ENCODE measurements at places on chromosomes 1 and 21. TPM values are rescaled to one million over a fixed set of nuclear protein-coding genes. Genes with fewer than 3 reads are reported as not detected.

DNA sequence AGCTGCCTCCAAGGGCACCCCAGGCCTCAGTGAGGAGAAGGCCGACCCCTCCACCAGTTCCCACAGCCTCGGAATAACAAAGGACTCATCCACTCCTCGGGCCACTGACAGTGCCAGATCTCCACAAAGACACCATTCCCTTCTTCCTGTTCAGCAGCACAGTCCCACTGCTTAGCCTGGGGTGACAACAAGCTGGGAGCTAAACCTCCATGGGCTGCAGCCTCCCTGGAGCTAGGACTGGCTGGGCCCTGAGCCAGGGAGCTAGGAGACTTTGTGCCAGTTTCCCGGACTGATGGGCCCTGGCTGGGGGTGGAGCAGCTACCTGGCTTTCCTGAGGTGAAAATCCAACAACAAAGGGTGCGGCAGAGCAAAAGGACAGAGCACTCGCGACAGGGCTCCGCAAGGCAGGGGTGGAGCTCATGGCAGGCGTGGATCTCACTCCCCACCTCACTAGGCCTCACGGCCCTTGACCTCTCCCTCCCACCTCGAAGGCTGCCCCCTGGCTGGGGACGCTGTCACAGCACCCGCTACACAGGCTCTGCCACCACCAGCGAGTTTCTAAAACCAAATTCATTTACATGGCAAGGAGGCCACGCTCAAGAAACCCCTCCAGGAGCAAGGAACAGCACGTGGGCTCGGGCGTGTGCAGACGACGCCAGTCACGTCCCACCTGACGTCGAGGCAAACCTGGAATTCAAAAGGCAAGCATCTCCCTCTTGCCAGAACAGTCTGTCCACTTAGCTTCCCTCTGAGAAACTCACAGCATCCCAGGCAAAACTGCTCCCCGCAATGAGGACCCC, 13.8 kb downstream of the SLC35E2B start:
- H3K4me1 ChIP-seq, result peaks cover 9% of the 10 kb centered on the region
- H3K36me3 ChIP-seq, result no peaks in the 10 kb centered on the region
- no peak overlapping the region for H3K4me3 ChIP-seq
- DNase-seq, result no peak
- H3K27me3 ChIP-seq, result no peaks in the 10 kb centered on the region
- H3K27ac ChIP-seq, result peak overlapping the region; percentile 51

- DNase-seq, result no peak
- H3K36me3 ChIP-seq, result no peaks in the 10 kb centered on the region
- H3K4me3 ChIP-seq, result no peak overlapping the region
- no peak overlapping the region for H3K27ac ChIP-seq
- no peaks in the 10 kb centered on the region for H3K27me3 ChIP-seq
- H3K4me1 ChIP-seq, result no peaks in the 10 kb centered on the region
These were observed 62.5 kb downstream of the WDR64 start for GRCh38 chr1:241714321-241715218.

DNA sequence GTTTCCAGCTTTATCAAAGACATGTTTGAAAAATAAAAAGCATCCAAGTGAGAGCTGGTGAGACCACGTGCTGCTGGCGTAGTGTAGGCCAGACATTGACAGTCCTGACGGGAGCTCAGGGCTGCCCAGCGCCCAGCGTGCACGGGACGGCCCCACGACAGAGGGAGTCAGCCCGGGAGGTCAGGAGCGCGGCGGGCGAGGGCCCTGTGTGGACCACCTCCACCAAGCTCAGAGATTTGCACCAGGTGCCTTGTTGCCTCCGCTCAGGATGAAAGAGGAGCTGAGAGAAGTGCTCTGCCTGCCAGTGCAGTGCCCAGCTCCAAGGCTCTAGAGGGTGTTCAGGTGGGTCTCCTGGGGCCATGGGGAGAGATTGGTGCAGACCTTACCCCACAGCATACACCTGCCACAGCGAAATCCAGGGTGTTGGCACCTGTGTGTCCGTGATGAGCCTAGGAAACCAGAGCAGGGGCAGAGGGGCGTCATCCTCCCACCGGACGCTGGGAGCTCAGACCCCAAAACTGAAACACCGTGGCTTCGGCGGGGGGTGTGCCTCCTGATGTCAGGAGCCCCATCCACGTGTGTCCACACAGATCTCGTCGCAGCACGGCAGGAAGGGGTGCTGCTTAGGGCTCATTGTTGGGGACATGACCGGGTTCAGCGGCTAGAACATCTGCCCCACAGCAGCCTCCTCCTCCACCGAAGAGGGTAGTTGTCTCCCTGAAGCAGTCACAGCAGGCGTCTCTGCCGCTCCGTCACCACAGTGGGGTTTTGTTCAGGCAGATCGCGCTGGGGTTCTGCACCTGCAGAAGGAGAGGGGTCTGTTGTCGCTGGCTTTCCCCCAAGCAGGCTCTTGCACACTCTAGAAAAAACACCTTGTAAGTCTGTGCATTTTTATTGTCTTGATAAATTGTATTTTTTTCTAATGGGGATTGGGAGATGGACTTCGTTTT, 64.2 kb downstream of the POFUT2 start:
- H3K27me3 ChIP-seq, result no peaks in the 10 kb centered on the region
- H3K4me1 ChIP-seq, result no peaks in the 10 kb centered on the region
- H3K27ac ChIP-seq, result no peak overlapping the region
- no peak overlapping the region for H3K4me3 ChIP-seq
- DNase-seq, result no peak

GRCh38 chr1:203215573-203215972, 13.9 kb downstream of the CHIT1 start:
- peaks cover 5% of the 10 kb centered on the region for H3K4me1 ChIP-seq
- H3K27ac ChIP-seq, result no peak overlapping the region
- no peaks in the 10 kb centered on the region for H3K36me3 ChIP-seq

DNA sequence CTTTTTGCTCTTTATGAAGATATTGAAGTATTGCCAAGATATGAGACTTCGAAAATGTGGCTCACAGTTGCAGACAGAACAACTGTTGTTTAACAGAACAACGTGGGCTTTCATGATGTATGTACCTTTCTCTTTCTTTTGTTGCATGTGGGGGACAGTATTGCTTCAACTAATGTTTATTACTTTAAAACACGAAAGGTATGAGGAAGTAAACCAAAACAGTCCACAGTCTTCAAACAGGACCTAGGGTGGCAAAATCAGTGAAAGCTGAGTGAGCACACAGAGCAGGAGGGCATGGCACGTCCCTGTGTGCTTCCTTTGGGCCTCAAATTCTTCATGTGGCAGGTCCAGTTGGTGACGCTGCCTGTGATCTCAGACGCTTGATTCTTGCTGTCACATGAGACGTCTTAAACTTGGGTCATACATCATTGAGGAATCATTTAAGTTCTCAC, 7.8 kb upstream of the CHAF1B start:
- no peak overlapping the region for H3K27ac ChIP-seq
- H3K4me1 ChIP-seq, result no peaks in the 10 kb centered on the region
- H3K36me3 ChIP-seq, result peaks cover 26% of the 10 kb centered on the region

DNA sequence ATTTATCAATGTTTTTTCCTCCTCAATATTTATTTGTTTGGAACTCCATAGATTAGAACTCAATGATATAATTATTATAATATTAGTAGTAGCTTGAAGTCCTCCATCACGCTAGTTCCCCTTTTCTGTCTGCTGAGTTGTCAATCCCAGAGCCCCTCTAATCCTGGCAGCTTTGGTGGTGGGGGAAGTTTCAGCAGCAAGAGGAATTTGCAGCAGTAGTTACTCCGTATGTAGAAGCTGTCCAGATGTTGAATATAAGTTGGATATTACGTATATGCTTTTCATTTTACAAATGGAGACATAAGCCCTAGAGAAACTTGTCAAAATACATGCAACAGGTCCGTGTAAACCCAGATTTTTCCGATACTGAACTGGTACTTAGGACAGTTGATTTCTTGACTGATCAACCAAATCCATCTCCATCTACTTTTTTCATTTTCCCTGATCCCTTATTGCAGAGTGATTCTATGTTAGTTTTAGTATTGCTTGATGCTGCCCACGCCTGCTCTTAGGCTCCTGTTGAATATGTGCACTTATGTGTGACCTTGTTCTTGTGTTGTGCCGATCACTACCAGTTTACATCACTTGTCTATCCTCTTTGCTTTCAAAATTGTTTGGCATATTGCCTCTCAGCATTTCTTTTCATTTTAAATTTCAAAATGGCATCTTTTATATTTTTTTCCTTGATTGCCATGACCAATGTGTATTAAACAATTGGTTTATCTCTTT, 28.1 kb downstream of the SMAP2 start:
- no peaks in the 10 kb centered on the region for H3K4me1 ChIP-seq
- no peak for DNase-seq
- no peaks in the 10 kb centered on the region for H3K27me3 ChIP-seq
- H3K36me3 ChIP-seq, result no peaks in the 10 kb centered on the region

DNA sequence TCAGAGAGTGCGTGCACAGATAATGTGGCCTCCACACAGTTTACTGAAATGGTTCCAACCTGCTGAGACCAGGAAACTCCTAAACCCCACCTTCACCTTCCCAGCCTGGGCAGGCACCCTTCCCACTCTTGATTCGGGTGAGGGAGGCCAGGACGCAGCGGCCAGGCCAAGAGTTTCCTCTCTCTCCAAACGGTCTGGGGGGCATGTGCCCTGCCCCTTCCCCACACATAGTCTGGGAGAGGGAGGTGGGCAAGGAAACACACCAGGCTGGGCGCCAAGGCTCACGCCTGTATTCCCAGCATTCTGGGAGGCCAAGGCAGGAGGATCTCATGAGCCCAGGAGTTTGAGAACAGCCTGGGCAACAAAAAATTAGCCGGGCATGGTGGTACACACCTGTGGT, 9.6 kb downstream of the TNFRSF8 start:
- H3K27me3 ChIP-seq, result no peaks in the 10 kb centered on the region
- no peak for DNase-seq
- H3K4me1 ChIP-seq, result peaks cover 6% of the 10 kb centered on the region
- no peak overlapping the region for H3K27ac ChIP-seq
- H3K36me3 ChIP-seq, result no peaks in the 10 kb centered on the region

The SIKE1 gene
- total RNA-seq, result 18.3 TPM

The RGS7 gene
- total RNA-seq, result not detected

DNA sequence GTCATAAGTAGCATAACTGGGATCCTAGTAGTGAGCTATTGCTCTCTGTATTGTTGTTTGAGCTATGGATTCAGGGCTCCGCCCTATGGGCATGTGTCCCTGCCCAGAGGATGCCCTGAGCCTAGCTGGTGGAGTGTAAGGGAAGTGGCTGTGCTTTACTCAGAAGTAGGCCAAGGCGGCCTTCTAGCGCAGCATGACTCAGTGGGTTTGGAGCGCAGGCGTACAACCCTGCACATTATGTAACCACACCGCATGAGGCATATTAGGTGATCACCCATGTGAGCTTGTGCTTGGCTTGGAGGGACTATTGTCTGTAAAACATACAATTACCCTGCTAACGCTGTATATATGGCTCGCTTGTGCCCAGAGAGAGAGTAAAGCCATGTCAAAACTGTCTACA, 11.1 kb upstream of the UBE2U start:
- H3K36me3 ChIP-seq, result no peaks in the 10 kb centered on the region
- no peak for DNase-seq
- H3K4me1 ChIP-seq, result peaks cover 6% of the 10 kb centered on the region
- no peak overlapping the region for H3K4me3 ChIP-seq
- H3K27me3 ChIP-seq, result no peaks in the 10 kb centered on the region

The NCAM2 gene
- total RNA-seq, result 0.67 TPM

The PLA2G2F gene
- 0.48 TPM for total RNA-seq

GRCh38 chr1:107950464-107950863, 14.5 kb downstream of the VAV3 start:
- no peak for DNase-seq
- no peaks in the 10 kb centered on the region for H3K4me1 ChIP-seq
- H3K27ac ChIP-seq, result no peak overlapping the region
- H3K36me3 ChIP-seq, result no peaks in the 10 kb centered on the region

DNA sequence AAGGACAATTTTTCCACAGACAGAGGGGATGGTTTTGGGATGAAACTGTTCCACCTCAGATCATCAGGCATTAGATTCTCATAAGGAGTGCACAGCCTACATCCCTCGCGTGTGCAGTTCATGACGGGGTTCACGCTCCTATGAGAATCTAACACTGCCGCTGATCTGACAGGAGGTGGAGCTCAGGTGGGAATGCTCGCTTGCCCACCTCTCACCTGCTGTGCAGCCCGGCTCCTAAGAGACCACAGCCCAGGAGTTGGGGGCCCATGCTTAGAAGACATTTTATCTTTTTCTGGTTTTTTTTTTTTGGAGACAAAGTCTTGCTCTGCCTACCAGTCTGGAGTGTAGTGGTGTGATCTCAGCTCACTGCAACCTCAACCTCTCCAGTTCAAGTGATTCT, 16.0 kb downstream of the GNB1 start:
- H3K36me3 ChIP-seq, result no peaks in the 10 kb centered on the region
- no peak for DNase-seq
- no peak overlapping the region for H3K27ac ChIP-seq
- no peaks in the 10 kb centered on the region for H3K27me3 ChIP-seq

The OR2L2 gene
- total RNA-seq, result not detected

DNA sequence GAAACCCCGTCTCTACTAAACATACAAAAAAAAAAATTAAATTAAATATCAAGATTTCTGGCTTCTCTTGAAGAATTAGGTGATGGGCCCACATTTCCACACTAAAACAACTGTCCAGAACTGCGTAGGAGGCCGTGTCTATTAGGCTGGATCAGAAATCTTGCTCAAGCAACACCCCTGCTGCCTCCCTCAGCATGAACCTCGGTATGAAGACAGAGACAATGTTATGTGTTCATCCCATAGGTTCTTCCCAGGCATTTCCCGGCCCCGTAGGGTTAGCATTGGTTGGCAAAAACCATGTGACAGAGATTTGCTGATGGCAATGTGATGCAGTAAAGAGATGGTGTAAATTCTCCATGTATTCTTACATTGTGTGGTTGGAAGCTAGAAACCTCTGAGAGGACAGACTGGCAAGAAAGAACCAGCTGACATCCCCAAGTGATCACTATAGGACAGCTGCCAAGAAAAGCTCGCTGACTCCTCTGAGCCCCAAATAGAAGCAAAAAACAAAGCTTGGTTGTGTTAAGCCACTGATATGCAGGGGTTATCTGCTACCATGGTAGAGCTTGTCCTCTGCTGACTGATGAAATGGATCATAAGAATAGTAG, 34.5 kb downstream of the EBNA1BP2 start:
- H3K27me3 ChIP-seq, result no peaks in the 10 kb centered on the region
- no peaks in the 10 kb centered on the region for H3K36me3 ChIP-seq
- H3K4me1 ChIP-seq, result no peaks in the 10 kb centered on the region

The PEF1 gene
- total RNA-seq, result 69.8 TPM

The LY9 gene
- 0.53 TPM for total RNA-seq

- no peaks in the 10 kb centered on the region for H3K27me3 ChIP-seq
- peak overlapping the region; percentile 93 for H3K27ac ChIP-seq
- H3K4me3 ChIP-seq, result peak overlapping the region; percentile 34
- H3K4me1 ChIP-seq, result peaks cover 9% of the 10 kb centered on the region
- H3K36me3 ChIP-seq, result no peaks in the 10 kb centered on the region
- DNase-seq, result no peak
These were observed 1.1 kb downstream of the WARS2 start for GRCh38 chr1:119139403-119139802.

GRCh38 chr21:33897098-33897497, 18.5 kb downstream of the ATP5PO start:
- peaks cover 5% of the 10 kb centered on the region for H3K4me1 ChIP-seq
- H3K36me3 ChIP-seq, result no peaks in the 10 kb centered on the region
- H3K27me3 ChIP-seq, result no peaks in the 10 kb centered on the region
- H3K4me3 ChIP-seq, result no peak overlapping the region
